ENCODE measurements at places on chromosomes 5 and 9. TPM values are rescaled to one million over a fixed set of nuclear protein-coding genes. Genes with fewer than 3 reads are reported as not detected.

The N4BP3 gene
- 3.6 TPM for total RNA-seq

The GRM6 gene
- not detected for total RNA-seq

The TYRP1 gene
- 0.18 TPM for total RNA-seq

The KIF20A gene
- 60.7 TPM for total RNA-seq

The ADAMTS19 gene
- 0.34 TPM for total RNA-seq

The RUSC2 gene
- 15.5 TPM for total RNA-seq

The MYO10 gene
- 62.5 TPM for total RNA-seq

The BTNL3 gene
- not detected for total RNA-seq

The PCDHA4 gene
- not detected for total RNA-seq

The PDE8B gene
- not detected for total RNA-seq

The CARTPT gene
- not detected for total RNA-seq

The CTNNAL1 gene
- total RNA-seq: 154 TPM

The PCA3 gene
- total RNA-seq: not detected

The MARCOL gene
- not detected for total RNA-seq

The TGFBI gene
- 86.9 TPM for total RNA-seq

The ORM2 gene
- total RNA-seq: not detected

The MAST4 gene
- 28.3 TPM for total RNA-seq

The SEMA4D gene
- 1.9 TPM for total RNA-seq

The CYLC2 gene
- total RNA-seq: not detected

The BHMT gene
- total RNA-seq: not detected

The GABRB2 gene
- total RNA-seq: not detected

The SLC4A9 gene
- 0.04 TPM for total RNA-seq

The PCDHGB2 gene
- total RNA-seq: under 0.01 TPM

The MUSK gene
- not detected for total RNA-seq

The GFPT2 gene
- 0.07 TPM for total RNA-seq

The RABEPK gene
- total RNA-seq: 33.2 TPM

The AGXT2 gene
- total RNA-seq: not detected

The SEMA5A gene
- 4.1 TPM for total RNA-seq

The PRXL2C gene
- total RNA-seq: 12.8 TPM

The MAMDC4 gene
- 3.5 TPM for total RNA-seq

The ODF2 gene
- total RNA-seq: 40.0 TPM

The LTC4S gene
- total RNA-seq: 0.71 TPM

The BNC2 gene
- total RNA-seq: 0.85 TPM

The INSL6 gene
- not detected for total RNA-seq

The PCDHB8 gene
- not detected for total RNA-seq

The CCDC192 gene
- total RNA-seq: not detected

The CLK4 gene
- total RNA-seq: 9.5 TPM

The NELFB gene
- total RNA-seq: 47.5 TPM

The PCDHB7 gene
- not detected for total RNA-seq

The CSF2 gene
- 25.2 TPM for total RNA-seq

The SMIM3 gene
- 18.9 TPM for total RNA-seq

The GARIN3 gene
- not detected for total RNA-seq

The FAM169A gene
- total RNA-seq: 22.9 TPM

The NUTM2F gene
- not detected for total RNA-seq

The SNCAIP gene
- total RNA-seq: not detected

The CCNJL gene
- 3.1 TPM for total RNA-seq

The ITK gene
- not detected for total RNA-seq

The SCGB3A2 gene
- not detected for total RNA-seq

The RMI1 gene
- 14.4 TPM for total RNA-seq

The FGD3 gene
- 0.20 TPM for total RNA-seq

The GBGT1 gene
- 1.7 TPM for total RNA-seq

The CACNA1B gene
- 0.03 TPM for total RNA-seq

The PDCD1LG2 gene
- total RNA-seq: 22.9 TPM

The GNA14 gene
- not detected for total RNA-seq

The MRPS2 gene
- total RNA-seq: 65.8 TPM

The FGF1 gene
- 1.0 TPM for total RNA-seq
